ENCODE measurements at places on chromosomes 5 and 9.

- DNase-seq = no peak
Observed at GRCh38 chr9:105127863-105128220, 116.6 kb upstream of the SLC44A1 start.

DNA sequence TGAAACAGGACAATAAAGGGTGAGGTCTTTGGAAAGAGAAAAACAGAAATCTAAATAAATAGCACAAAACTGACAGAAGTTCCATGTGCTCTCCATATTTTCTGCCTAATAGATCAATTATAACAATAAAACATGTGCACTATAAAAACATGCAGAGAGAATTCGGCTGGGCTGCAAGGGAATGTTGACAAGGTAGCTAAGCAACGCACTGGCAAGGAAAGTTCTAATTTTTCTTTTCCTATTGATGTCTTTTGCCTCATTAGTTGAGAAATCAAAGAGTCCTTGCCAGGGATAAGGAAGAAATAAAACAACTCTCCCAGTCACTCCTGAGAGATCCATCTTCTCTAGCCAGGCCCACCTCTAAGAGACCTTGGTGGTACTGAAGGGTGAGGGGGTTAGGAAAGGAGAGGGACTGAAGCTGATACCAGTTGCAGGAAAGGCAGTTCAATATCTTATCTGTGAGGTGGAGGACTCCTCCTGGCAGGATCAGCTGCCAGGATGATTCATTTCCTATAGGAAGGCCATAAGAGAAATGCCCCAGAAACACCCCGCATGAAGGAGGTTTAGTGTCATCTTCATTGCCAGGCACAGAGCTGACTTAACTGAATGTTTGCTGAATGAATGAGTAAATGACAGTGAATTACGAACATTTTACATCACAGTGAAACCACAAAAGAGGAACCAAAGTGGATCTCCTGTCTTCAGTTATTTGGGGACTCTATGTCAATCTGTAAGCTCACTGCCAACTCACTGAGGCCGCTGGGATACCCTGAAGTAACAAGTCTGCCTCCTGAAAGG is 63.7 kb upstream of the IFNK start:
- DNase-seq = peak; percentile 45

- DNase-seq = no peak
Observed at GRCh38 chr9:105070176-105070575, 142.2 kb upstream of the ABCA1 start.

- DNase-seq = no peak
Observed at GRCh38 chr5:90020575-90021538, 388.7 kb downstream of the CETN3 start.

DNA sequence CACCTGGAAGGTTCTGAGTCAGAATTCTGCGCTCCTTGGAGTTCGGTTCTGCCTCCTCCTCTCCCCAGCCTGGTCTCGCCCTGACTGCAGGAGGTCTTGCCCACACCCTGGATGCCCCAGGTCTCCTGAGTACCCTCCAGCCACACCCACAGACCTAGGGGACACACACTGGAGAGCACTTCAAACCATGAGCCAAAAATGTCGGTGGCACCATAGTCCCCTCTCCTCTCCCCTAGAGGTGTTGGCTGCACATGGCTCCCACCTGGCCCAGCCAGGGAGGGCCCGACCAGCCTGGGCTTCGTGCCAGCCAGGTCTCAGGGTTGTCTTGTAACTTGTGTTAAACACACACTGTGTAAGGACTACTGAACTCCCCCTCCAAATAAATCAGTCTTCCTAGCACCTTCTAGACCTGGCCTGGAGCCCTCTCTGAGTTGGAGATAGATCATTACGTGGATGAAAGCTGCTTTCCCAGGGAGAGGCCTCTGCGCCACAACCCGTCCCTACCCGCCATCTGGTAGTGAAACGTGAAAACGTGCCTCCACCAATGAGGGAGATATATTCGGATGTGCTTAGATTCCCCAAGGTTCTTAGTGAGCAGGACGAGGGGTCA is 49.9 kb upstream of the CTSL start:
- no peak for DNase-seq

Data from tibial artery (tissue), 4 donors.